NCI-H1930 (cell line): ENCODE measurements at places on chromosomes 2 and 18.

DNA sequence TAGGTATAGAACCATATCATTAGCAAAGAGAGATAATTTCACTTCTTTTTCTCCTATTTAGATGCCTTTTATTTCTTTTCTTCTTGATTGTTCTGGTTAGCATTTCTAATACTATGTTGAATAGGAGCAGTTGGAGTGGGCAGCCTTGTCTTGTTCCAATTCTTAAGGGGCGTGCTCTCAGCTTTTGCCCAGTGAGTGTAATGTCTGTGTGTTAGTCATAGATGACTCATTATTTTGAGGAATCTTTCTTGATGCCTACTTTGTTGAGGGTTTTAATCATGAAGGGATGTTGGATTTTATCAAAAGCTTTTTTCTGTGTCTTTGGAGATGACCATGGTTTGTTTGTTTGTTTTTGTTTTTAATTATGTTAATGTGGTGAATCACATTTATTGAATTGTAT is 1453.1 kb upstream of the SLC39A10 start:
- no peak for DNase-seq

- DNase-seq, result no peak
Measured at GRCh38 chr18:56678836-56679565, 27.8 kb downstream of the WDR7 start.

DNA sequence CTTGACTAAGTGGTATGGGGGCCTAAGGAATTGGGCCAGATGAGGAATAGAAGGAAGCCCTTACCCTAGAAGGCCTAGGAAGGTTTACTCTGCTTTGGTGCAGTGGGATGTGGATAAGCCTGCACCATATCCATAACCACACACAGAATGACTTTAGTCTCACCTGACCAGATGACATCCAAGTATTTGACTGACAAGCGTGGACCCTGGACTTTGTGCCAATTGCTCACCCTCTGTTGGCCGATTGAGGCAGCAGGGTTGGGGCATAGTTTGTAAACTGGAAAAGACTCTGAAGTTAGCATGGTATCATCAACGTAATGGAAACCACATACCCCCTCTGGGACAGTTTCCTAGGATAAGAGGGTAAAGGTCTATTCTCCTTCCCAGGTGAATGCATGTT is 36.5 kb upstream of the SERPINE2 start:
- no peak for DNase-seq

DNA sequence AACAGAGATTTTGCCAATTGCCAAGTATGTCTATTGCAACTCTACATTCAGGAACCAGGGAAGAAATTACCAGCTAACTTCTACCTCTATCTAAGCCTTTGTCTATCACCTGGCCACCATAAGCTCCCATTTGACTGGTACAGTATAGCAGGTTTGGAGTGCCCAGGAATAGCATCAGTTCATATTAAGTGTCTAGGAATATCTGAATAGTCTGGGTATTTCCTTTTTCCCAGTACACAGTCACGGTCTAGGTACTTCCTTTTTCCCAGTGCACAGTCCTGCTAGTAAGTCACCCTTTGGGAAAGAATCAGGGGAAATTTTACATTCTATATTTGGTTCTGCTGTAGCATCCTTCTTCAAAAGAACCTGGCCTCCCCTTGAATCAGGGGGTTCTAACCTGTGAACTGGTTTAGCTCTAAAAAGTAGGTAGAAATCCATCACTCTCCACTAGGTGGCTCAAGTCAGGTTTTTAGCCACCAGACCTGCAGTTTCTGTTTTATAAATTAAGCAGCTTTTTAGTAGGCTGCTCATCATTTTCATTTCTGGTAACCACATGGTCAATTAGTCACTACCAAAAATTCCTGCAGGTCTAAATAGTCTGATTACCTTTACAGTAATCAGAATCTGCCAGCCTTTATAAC is 49.3 kb upstream of the DNAJC10 start:
- no peak for DNase-seq

DNA sequence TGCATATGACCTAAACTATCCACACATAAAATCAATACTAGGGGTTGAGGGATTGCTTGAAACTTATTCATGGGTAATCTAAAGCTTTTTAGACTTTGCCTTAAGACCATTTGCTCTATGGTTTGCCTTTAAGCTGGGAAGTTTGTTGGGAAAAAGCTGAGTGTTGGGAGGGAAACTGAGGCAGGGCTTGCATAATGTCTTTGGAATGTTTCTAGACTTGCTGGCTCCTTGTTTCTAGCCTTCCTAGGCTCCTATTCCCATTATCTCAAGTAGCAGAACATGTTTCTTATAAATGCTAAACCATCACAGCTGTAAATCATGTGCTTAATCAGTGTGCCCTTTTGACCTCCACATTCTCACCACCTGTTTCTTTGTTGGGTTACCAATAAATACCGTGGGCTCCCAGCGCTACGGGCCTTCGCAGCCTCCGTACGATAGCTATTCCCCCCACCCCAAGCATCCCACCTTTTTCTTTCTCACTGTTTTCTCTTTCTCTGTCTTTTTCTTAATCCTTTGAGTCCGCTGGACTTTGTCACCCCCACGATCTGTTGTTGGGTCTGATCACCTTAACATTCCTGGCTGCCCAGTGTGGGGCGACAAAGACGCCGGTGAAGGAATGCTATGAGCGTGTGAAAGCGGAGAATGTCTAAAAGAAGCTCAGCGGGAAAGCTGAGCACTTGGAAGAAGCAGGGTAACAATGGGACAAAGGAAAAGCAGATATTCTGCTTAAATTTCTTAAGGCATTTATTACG is 49.4 kb upstream of the CWC22 start:
- no peak for DNase-seq

DNA sequence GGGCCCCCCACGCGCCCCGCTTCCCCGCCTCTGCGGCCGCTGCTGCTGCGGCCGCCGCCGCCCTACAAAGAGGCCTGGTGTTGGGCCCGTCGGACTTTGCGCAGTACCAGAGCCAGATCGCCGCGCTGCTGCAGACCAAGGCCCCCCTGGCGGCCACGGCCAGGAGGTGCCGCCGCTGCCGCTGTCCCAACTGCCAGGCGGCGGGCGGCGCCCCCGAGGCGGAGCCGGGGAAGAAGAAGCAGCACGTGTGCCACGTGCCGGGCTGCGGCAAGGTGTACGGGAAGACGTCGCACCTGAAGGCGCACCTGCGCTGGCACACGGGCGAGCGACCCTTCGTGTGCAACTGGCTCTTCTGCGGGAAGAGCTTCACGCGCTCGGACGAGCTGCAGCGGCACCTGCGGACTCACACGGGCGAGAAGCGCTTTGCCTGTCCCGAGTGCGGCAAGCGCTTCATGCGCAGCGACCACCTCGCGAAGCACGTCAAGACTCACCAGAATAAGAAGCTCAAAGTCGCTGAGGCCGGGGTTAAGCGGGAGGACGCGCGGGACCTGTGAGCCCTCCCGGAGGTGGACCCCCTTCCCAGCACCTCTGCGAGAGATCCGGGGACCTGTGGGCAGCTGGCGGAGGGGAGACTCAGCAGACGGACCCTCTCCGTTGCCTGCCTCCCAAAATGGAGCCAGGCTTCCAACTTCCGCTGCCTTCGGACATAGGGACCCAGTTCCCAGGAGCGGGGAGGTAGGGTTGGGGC is 1.9 kb downstream of the SP5 start:
- DNase-seq, result no peak

- no peak for DNase-seq
Measured at GRCh38 chr2:119204525-119204924, 19.1 kb upstream of the STEAP3 start.

DNA sequence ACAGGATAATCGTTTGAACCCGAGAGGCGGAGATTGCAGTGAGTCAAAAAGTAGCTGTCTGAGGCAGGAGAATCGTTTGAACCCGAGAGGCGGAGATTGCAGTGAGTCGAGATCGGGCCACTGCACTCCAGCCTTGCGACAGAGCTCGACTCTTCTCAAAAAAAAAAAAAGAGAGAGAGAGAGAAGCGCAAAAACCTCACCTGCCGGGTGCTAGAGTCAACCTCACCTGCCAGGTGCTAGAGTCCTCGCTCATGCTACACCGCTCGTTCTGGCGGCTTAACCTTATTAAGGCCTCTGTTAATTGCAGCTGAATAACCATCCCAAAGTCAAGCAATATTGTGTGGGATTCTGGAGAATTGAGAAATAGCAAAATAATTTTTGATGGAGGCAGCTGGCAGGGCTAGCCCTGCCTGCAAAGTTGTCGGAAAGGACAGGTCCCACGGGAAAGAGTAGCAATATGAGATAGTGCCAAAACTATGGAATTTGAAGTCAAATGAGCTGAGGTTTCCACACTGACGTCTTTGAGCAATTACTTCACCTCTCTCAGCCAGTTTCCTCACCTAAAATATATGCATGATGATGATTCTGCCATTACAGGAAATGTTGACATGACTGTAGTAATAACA is 644 bp upstream of the DYM start:
- DNase-seq, result no peak

GRCh38 chr2:3079466-3079865 is 298.2 kb downstream of the EIPR1 start:
- no peak for DNase-seq

GRCh38 chr2:84939426-84940087 is 31.4 kb upstream of the KCMF1 start:
- DNase-seq, result no peak

DNA sequence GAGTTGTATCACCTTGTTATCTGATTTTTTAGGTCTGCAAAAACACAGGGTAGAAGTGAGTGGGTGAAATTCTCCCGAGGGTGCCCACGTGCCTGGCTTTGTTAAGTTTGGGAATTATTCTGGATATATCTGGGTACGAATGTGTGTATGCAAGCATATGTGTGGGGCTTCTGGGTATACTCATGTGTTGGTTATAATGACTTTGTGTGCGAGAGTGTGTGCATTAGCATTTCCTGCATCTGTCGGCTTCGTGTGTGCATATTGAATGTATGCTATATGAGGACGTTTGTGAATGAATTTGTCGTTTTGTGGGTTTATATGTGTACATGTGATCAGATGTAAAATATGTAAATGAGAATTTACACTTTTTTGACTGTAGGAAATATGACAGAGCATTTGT is 13.8 kb upstream of the DNAJC27 start:
- no peak for DNase-seq

- DNase-seq, result no peak
Measured at GRCh38 chr2:237209885-237210284, 124.2 kb downstream of the COPS8 start.

DNA sequence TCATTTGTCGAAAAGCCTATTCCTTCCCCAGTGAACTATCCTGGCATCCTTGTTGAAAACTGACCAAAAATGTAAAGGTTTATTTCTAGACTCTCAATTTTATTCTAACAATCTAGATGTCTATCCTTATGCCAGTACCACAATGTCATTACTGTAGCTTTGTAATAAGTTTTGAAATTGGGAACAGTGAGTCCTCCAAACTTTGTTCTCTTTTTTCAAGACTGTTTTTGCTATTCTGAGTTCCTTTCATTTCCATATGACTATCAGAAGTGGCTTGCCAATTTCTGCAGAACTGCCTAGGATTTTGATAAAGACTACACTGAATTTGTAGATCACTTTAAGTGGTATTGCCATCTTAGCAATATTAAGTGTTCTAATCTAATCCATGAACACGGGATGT is 9.7 kb downstream of the STARD7 start:
- no peak for DNase-seq

GRCh38 chr2:118169359-118170005 is 81.2 kb downstream of the INSIG2 start:
- DNase-seq, result no peak

DNA sequence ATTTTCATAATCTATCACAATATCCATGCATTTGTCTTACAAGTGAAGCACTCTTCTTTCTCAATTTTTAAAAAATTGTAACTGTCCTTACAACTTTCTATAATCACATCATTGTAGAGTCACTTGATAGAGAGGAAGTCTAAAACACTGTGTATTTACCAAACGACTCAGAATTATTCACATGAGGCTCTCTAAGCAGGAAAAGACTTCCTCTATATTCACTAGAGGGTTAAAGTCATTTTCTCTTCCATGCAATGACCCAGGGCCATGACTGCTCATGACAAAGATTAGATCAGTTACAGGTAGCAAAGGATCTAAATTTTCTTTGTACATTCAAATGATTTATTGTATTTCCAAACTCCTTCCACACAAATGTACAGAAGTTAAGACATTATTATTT is 9.0 kb upstream of the SLC1A4 start:
- DNase-seq, result no peak

- no peak for DNase-seq
Measured at GRCh38 chr2:237312021-237312755, 101.8 kb downstream of the COL6A3 start.

DNA sequence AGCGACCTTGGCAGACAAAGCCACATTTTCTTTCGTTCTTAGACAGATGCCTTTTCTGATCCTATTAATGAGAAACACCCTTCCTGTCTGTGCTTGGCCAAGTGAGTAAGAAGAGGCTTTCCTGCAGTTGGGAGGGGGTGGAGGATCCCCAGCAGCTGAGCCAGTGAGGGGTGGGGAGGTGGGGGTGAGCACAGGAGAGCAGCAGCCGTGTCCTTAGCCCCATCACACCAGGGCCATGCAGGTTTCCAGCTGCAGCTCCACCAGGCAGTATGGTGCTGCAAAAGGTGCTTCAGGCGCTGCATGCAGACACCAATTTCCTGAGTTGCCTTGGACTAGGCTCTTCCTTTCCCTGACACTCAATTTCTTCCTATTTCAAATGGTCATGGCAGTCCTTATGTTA is 123.3 kb upstream of the SIX2 start:
- no peak for DNase-seq

GRCh38 chr2:86794861-86795260 is 4.1 kb upstream of the CD8A start:
- no peak for DNase-seq

- DNase-seq, result peak; percentile 54
Measured at GRCh38 chr2:28390241-28390745, 2.4 kb upstream of the FOSL2 start.

DNA sequence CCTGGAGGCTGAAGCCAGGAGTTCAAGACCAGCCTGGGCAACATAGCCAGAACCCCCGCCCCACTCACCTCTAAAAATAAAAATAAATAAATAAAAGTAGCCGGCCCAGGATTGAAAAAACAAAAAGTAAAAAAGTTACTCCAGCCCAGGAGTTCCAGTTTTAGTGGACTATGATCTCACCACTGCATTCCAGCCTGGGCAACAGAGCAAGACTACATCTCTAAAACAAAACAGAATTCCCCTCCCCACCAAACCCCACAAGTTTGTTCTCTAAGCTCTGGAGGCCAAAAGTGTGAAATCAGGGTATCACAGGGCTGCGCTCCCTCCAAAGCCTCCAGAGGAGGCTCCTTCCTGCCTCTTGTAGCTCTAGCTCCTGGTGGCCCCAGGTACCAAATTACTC is 1.7 kb downstream of the D2HGDH start:
- no peak for DNase-seq

- DNase-seq, result no peak
Measured at GRCh38 chr2:54388076-54388475, 68.1 kb upstream of the SPTBN1 start.

- DNase-seq, result no peak
Measured at GRCh38 chr2:205574001-205574400, 108.3 kb upstream of the NRP2 start.

GRCh38 chr2:17804358-17804757 is 11.9 kb upstream of the MSGN1 start:
- no peak for DNase-seq

- DNase-seq, result no peak
Measured at GRCh38 chr2:128594651-128594910, 275.9 kb upstream of the HS6ST1 start.

GRCh38 chr18:48548011-48548771 is 9.4 kb downstream of the CTIF start:
- DNase-seq, result no peak
